ENCODE measurements at places on chromosomes 12 and 14.

GRCh38 chr12:72261885-72262284, 10.3 kb upstream of the TRHDE start:
- no peak for DNase-seq

DNA sequence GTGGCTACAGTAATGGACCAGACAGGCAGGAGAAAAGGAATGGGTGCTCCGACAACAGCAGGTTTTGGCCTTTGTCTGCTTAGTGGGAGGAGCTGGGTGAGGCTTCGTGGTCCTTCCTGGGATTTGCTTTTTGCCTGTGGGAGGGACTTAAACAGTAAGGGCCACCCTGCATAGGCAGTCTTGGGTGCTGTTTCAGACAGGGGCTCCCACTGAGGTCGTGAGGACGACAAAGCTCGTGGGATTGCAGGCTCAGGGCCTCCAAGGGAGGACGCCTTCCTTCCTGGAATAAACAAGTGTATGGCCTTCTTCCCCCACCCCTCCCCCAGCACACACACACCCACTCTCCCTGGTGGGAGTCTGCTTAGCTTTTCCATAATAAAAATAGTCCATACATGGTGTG, 63.1 kb downstream of the FZD10 start:
- no peak for DNase-seq

DNA sequence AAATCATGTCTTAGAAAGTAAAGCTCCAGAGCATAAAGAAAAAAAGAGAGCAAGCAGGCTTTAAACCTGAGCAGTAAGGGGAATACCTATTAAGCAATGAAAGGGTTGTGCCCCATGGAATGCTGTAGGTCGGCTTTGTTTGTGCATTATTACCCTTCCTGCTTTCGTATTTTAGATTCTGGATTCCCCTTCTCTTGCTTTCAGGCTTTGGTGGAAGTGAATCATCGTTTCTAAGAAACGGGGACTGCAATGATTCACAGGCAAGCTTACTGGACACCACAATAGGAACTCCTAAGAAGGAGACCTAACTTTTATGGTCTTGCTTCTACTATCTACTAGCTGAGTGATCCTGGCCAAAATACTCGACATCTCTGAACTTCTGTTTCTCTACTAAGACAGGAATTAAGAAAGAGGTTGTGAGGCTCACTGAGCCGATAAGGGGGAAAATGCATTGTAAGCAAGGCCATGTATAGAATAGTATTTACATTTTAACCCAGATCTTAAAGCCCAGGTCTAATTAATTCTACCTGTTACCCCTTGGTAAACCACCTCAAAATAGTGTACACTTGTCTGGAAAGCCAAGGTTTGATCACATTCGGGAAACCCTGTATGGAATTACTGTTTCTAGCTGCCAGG, 1.2 kb upstream of the BMAL2 start:
- DNase-seq: no peak

- DNase-seq: no peak
Measured at GRCh38 chr12:4855121-4855924, 54.4 kb upstream of the KCNA1 start.

DNA sequence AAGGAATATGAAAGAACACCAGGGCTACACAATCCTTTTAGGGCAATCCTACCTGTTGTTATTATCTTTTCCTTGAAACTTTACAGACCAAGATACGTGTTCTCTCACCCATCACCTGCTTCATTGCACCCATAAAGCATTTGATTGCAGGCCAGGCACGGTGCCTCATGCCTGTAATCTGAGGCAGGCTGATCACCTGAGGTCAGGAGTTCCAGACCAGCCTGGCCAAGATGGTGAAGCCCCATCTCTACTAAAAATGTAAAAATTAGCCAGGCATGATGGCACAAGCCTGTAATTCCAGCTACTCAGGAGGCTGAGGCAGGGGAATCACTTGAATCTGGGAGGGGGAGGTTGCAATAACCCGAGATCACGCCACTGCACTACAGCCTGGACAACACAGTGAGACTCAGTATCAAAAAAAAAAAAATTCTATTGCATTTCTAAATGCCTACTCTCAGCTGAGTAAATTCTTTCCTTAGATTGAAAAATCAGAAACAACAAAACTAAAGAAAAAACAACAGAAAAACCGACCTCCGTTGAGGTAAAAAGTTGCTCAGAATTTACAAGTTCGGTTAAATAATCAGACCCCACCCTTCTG, 183.7 kb upstream of the TMEM132C start:
- no peak for DNase-seq

GRCh38 chr12:42968426-42968825, 378.9 kb upstream of the PRICKLE1 start:
- DNase-seq: no peak
